Temporal lobe (tissue), 4 donors: ENCODE measurements at places on chromosomes 1 and 21. TPM values are rescaled to one million over a fixed set of nuclear protein-coding genes. Genes with fewer than 3 reads are reported as not detected.

HEYL gene
- 0.98 TPM for total RNA-seq

DLGAP3 gene
- total RNA-seq = 5.9 TPM

OVAAL gene
- not detected for total RNA-seq

LCE1C gene
- not detected for total RNA-seq

ARTN gene
- total RNA-seq = 0.49 TPM

RGS1 gene
- total RNA-seq = 12.5 TPM

IL19 gene
- not detected for total RNA-seq

LEPR gene
- 14.0 TPM for total RNA-seq

TENT5C gene
- 4.2 TPM for total RNA-seq
